ENCODE measurements at places on chromosomes 5 and 9.
A peak's percentile ranks its signal among the peaks of the same experiment; 100 is the strongest.

GRCh38 chr5:111392181-111392580 is 120.2 kb downstream of the STARD4 start:
- no peak for DNase-seq

GRCh38 chr5:129767927-129768380 is 20.1 kb downstream of the MINAR2 start:
- DNase-seq: peak; percentile 16

GRCh38 chr5:10524376-10525123 is 39.3 kb upstream of the ANKRD33B start:
- no peak for DNase-seq

- no peak for DNase-seq
These were observed 200.3 kb downstream of the HSPA4 start for GRCh38 chr5:133252133-133252480.

DNA sequence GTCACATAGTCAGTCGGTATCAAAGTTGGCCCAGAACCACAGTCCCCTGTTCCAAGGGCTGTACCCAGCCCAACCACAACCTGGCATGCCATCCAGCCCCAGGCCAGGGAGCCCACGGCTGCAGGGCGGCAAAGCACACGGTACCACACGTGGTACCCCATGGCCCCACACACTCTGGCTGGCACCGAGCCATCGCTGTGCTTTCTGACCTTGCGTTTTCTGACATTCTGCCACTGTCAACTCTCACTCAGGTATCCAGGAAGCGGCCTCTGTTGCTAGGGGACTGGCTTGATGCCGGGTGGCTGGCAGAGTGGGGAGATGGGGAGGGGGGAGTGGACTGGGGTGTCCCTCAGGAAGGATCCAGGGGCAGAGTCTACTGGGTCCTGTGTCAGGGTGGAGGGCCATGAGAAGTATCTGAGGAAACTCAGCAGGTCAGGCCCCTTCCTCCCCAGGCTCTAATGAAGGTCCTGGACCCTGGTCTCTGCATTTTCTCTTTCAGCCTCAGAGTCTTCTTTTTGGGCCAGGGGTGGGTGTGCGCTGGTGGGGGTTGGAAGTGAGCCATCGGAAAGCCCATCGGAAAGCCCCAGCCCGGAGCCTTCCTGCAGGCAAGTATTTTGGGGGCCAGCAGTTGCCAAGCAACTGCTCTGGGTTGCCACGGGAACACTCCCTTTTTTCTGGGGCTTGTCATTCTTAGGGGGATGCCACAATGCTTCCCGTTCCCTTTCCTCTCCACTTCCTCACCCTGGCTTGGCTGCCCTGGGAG is 21.0 kb upstream of the RALGDS start:
- no peak for DNase-seq

- no peak for DNase-seq
These were observed 1.9 kb downstream of the IRGM start for GRCh38 chr5:150848271-150848670.

- no peak for DNase-seq
These were observed 2293.3 kb upstream of the C9orf72 start for GRCh38 chr9:29866556-29866955.

DNA sequence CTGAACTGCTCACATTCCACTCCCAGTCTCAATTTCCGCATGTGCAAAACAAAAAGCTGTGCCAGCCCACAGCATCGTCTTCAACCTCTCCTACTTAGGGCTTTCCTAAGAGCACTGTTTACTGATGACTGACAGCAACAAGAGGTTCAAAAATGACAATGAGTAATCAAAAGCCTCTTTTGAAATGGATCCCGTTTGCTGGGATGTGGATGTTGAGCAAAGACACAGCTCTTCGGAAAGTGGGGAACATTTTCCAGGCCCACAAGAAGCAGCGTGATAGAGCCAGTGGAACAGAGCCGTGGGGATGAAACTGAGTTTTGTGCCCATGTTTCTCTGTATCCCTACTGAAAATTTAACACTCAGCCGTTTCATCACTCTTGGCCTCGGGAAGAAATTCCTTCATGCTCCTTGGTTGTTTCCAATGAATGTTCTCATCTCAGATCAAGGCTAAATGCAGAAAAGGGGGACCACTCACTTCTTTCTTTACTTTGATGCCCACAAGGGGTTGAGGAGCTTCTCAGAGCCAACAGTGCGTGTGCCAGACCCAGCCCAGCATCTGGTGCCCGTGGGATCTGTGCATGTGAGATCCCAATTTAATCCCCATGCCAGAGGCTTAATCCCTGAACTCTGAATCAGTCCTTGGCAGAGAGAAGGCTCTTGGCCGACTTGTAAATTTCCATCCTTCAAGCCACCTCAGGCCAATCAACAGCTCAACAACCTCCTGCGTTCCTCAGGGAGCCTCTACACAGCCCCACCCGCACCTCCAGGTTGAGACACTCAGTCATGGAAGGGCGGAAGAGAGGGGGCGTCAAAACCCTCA is 230.2 kb upstream of the DAPK1 start:
- DNase-seq: no peak

DNA sequence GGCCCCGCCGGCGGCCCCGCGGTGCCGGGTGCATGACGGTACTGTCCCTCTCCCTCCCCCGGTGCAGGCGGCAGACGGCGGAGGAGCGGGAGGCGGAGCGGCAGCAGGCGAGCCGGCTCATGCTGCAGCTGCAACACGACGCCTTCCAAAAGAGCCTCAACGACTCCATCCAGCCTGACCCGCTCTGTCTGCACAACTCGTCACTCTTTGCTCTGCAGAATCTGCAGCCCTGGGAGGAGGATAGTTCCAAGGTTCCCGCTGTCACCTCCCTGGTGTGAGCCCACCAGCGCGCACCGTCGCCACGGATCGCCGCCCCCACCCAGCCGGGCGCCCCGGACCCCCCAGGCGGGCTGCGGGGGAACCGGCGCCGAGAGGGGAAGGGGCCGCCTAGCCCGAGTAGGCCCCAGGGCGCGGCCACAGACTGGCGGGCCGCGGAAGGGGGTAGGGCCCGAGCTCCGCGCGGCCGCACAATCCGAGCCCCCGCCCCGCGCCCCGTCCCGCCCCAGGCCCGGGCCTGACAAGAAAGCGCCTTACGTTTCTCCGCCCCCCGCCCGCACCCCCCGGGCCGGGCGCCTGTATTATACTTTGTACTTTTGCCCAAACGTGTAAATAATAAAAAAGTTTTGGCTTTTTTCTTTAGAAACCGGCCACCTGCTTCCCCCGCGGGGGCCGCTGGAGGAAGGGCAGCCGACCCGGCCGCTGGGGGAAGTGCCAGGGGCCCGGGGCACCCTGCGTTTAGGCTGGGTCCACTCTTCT is 2.5 kb downstream of the TLX3 start:
- DNase-seq: no peak

DNA sequence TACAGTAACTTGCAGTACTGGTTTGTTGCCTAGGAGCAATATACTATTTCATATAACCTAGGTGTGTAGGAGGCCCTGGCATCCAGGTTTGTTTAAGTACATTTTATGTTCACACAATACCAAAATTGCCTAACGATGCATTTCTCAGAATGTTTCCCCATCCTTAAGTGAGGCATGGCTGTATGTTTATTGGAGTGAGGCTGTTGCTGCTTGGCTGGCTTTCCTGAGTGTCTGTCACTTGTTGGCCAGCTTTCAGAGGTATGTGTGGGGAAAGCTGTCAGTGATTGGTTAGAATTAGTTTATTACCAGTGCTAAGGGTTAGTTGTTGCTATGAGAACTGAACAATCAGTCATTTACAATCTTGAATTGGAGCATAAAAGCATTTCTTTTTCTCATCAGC is 154.1 kb upstream of the CDH12 start:
- DNase-seq: no peak

- DNase-seq: no peak
These were observed 96.9 kb downstream of the NNT start for GRCh38 chr5:43699910-43700309.

GRCh38 chr5:54457094-54457862 is 1.8 kb downstream of the HSPB3 start:
- DNase-seq: no peak

DNA sequence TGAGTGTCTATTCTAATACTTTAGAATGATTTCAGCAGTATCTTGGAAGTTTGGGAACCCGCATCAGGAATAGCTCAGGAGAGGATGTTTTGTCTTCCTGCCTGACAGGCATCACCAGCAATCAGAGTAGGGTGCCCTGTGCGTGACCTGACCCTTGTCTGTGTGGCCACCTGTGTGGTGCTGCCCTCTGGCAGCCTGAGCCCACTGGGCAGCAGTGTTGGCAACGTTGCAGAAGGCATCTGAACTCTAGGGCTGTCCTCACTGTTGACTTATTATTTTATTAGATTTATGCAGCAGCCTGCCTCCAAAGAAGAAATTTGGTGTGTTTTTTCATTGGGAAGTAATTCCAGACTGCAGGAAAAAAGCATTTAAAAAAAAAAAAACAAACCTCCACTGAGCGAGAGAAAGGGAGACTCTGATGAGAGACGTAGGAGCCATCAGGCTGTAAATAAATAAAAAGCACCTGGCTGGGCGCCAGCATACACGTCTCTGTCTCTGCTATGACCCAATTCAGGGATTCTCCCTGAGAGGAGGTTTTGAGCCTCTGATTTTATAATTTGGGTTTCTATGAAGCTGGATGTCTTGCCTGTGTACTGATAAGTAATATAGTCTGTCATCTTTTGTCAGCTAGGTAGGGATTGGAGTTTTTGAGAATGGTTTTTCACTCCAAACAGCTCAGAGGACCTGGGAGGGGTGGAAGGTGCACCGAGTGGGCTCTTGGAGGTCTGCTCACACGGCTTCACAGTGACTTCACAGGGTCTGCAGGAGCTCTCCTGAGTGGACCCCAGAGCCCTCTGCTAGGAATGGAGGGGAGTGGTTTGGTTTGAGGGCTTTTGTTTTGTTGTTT is 49.0 kb downstream of the FAM78A start:
- DNase-seq: no peak

DNA sequence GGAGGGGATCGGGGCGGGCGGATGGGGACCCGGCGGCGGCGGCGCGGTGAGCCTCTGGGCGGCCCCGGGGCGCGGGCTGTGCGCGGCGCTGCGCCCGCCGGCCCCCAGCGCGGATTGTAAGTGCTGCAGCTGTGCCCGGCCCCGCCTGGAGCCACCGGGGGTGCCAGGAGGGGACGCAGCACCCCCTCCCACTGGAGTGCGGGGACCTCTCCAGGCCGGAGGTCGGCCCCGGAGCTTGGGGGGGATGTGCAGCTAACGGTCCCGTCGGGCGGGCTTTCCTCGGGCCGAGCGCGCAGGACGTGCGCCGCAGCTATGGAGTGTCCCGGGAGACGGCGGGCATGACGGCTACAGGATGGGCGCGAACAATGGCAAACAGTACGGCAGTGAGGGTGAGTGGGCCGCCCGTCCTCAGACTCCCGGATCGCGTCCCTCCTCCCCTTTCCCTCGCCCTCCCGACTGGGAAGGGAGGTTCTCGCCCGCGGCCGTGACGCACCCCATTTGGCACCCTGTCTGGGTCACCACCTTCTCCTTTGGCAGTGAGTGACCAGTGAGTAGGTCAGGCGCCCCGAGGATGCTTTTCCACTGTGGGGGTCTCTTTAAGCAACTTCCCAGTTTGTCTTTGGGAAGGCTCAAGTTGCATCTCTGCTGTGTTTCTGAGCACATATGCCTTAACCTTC is 483 bp downstream of the FBXL7 start:
- DNase-seq: no peak

GRCh38 chr5:17151686-17152085 is 65.7 kb upstream of the BASP1 start:
- DNase-seq: no peak

- no peak for DNase-seq
These were observed 508 bp downstream of the MOCS2 start for GRCh38 chr5:53109056-53109442.

- no peak for DNase-seq
These were observed 30.5 kb upstream of the MSX2 start for GRCh38 chr5:174693697-174694385.

GRCh38 chr5:139745800-139746690 is 49.6 kb upstream of the PSD2 start:
- DNase-seq: no peak

- DNase-seq: no peak
These were observed 69.4 kb upstream of the COL5A1 start for GRCh38 chr9:134571946-134572917.

GRCh38 chr5:66561256-66561990 is 34.8 kb upstream of the MAST4 start:
- no peak for DNase-seq

DNA sequence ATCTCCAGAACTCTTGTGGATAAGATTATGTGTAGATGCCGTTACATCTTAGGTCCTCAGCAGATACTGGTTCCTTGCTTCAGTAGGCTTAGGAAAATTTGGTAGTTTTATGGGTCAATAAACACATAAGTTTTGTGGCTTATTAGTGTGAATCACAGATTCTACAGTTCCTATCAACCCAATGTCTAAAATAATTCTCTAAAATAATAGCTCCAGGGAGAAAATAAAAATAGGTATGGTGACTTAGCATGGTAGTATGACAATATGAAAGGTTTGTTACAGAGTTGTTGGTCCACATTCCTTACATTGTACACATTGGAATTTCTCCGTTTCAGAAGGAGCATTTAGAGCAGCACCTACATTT is 91.7 kb downstream of the AOPEP start:
- no peak for DNase-seq

DNA sequence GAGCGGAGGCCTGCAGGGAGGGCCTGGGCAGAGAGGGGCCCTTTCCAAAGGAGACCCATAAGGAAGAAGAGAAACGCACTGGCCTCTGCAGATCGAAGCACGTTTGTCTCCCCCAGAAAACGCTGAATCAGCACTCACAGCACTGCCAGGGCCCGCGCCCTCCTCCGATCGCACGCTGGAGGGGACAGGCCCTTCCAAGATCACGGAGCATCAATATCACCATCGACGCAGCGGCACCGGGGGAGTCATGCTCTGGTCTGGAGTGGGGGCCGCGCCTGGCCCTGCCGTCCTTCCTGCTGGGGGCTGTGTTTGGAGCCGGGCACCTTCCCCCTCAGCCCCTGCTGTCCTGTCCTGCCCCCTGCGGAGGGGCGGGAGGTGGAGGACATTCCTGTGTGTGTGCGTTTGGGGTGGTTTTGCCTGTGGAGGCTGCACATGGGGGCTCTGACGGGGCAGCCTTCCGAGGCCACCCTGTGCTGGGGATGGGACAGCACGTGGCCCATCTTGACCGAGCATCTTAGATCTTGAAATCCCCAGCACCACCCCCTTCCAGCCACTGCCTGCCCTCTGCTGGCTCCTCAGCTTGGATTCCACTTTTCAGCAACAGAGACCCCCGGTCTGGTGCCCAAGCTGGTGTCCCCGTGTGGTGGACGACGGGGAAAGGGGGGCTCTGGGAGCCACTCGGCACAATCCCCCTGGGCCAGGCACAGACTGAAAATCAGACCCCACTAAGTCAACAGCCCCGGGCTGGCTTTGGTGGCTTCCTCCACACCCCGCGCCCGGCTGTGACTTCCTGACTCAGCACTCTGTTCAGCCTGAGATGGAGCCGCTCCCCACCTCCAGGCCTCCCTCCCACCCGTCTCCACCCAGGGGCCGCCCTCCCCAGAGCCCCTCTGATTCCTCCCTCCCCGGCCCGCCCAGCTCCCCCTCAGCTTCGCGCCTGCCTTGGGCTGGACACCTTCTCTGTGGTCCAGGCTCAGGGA is 8.3 kb downstream of the TMEM250 start:
- DNase-seq: no peak

All from stimulated activated CD4-positive, alpha-beta T cell treated with anti-CD3 and anti-CD28 coated beads, Interleukin-1b, Interleukin-23, amount 100 ng/mL, for 1 hour (primary cell).